IPS-NIHi11 (cell line): ENCODE measurements at places on chromosomes 1 and 21.

DNA sequence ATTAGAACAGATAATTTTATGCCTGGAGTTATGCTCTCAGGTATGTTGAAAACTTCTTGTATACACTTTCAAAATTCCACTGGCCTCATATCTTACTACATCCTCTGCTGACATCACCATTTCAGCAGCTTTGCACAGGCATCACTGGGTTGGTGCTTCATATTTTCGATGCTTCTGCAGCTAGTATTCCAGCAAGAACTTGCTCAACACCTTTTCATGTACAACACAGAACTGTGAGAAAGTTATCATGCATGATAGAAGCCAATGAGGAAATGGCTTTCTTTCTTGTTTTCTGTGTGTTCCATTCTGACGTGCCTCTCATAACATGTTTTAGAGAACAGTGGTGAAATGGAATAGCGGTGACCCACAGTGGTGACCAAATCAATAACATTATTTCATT is 5.1 kb upstream of the GBP5 start:
- no peak for DNase-seq

DNA sequence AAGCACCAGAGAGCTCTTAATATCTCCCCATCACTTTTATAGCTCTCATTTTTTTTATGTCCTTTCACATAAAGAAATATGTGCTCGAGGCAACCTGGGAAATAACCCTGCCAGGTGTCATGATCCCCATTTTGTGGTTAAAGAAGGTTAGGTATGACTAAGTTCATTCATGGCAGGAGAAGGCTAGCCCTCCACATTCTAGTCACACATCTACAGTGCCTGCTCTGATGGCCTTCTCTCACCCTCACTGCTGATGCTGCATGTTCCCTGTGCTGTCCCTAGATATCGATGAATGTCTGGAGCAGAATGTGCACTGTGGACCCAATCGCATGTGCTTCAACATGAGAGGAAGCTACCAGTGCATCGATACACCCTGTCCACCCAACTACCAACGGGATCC is 187.5 kb downstream of the TPR start:
- DNase-seq = no peak

DNA sequence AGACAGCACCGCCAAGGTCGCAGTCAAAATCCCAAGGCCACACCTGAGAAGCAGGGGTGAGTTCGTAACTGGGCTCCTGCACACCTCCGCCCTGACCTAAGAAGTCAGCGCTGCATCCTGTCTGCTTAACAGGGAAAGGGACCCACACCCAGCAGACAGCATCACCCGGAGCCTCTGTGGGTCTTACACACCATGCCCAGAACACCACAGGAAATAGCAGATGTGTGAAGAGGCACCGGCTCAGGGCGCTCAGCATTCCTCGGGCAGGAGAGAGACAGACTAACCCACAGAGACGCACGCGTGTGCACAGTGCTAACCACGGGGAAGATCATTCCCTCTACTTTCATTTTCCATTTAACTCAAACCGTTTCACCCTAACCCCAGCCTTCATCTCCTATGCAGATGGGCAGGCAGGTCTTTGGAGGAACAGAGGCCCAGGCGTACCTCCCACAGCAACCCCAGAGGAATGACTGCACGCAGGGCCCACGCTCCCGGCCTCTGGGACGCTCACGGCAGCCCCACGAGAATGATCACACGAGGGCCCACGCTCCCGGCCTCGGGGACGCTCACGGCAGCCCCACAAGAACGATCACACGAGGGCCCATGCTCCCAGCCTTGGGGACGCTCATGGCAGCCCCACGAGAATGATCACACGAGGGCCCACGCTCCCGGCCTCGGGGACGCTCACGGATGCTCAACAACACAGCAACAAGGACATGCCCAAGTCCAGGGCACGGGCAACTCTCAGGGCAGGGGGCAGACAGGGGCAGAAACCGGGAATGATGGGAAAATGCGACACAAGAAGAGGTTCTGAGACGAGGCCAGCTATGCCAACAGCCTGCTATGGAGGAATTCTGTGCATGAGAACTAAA is 20.9 kb downstream of the POFUT2 start:
- no peak for DNase-seq

DNA sequence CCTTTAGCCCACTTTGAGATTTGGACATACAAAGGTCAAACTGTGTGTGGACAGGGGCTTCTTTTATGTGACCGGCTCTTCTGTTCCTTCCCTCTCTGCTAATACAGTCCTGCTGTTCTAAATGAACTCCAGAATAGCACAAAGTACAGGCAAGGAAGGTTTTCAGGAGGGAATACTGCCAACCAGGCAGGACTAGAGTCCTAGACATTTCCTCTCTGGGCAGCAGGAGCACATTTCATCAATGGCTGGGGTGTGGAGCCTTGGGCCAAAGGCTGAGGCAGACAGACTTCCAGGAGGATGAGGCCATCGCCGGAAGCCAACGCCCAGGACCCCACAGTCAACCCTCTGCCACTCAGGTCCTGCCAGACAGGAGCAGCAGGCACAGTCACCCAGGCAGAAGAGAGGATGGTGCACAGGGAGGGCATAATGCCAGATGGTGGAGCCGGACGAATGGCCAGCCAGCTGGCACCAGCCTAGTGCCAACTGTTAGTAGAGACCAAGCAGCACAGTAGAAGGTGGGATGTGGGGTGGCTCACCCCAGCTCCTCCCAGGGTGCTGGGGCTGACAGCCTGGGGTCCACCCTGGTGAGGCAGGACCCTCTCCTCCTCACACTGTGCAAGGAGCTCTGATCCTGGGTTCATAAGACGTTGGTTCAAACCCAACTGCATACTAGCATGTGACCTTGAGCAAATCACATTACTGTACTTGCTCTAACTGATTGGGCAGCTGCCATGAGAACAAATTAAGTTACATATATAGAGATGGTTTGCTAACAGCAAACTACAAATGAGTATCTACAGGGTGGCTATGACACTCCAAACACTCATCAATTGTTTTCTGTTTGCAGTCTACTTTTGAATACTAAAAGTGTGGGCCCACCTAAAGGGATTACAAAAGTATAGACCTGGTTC is 410.7 kb downstream of the SIPA1L2 start:
- DNase-seq = no peak

GRCh38 chr1:23589585-23589986 is 30.3 kb upstream of the ID3 start:
- no peak for DNase-seq

- DNase-seq = no peak
Observed at GRCh38 chr1:117114877-117115276, 6.7 kb downstream of the TRIM45 start.

- DNase-seq = no peak
Observed at GRCh38 chr1:217574265-217574949, 56.5 kb downstream of the GPATCH2 start.
